Glomerular endothelial cell (primary cell): ENCODE measurements at places on chromosomes 1 and 21. TPM values are rescaled to one million over a fixed set of nuclear protein-coding genes. Genes with fewer than 3 reads are reported as not detected.

GJA9 gene
- not detected in 2 replicates for total RNA-seq

GRCh38 chr21:41746744-41747006 lies 20.2 kb downstream of the RIPK4 start:
- DNase-seq, result no peak

- no peak for DNase-seq
These were observed 997 bp downstream of the ZNF362 start for GRCh38 chr1:33257207-33257771.

TMEM61 gene
- not detected in 2 replicates for total RNA-seq

CIART gene
- 2.2 and 11.4 TPM in 2 replicates for total RNA-seq

GRCh38 chr1:247291161-247291560 lies 35.3 kb downstream of the VN1R5 start:
- no peak for DNase-seq

LCE3D gene
- total RNA-seq, result not detected in 2 replicates

GRCh38 chr1:163813251-163813650 lies 491.5 kb downstream of the NUF2 start:
- no peak for DNase-seq

- DNase-seq, result no peak
These were observed 13.3 kb upstream of the TBX15 start for GRCh38 chr1:119001181-119002027.

U2AF1 gene
- 37.6 and 61.5 TPM in 2 replicates for total RNA-seq

GRCh38 chr1:156228501-156228900 lies 13.5 kb upstream of the BGLAP start:
- no peak for DNase-seq

MCOLN3 gene
- total RNA-seq, result not detected in 2 replicates

- DNase-seq, result no peak
These were observed 106.3 kb downstream of the EDEM3 start for GRCh38 chr1:184648160-184648855.

AGO4 gene
- 7.6 and 11.7 TPM in 2 replicates for total RNA-seq

AK2 gene
- total RNA-seq, result 112 and 151 TPM in 2 replicates

RPTN gene
- not detected in 2 replicates for total RNA-seq

DNA sequence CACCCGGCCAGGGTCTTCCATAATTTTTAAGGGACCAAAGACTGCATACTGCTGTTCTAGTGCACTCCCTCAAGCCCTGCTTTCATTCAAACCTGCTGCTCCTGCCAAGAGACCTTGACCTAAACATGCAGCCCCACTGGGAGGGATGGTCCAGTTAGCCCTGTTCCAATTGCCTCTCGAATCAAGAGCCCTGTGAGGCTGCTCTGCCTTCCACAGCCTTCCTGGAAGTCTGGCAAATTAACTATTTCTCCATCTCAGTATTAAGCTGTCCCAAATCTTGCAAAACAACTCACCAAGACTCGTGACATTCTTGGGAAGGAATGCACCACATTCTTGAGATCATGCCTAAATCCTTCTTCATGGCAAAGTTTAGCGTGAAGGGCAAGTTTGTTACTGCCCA lies 231.3 kb downstream of the C1orf94 start:
- no peak for DNase-seq

DNA sequence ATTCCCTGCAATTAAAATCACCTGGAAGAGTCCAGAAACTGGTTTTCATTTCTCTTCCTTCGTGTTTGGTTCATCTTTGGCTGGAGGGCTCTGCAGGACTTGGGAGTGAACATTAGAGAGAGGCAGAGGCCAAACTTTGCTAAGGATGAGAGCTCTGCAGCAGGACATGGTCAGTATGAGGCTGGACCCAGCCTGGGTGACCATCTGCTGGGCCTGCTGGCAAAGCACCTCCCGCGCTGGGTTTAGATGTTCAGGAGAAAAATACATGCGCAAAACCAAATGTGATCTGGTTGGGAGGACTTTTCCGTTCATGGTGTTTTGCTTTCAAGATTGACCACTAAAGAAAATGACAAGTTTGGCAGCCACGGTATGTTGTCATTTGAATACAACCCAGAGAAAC lies 15.9 kb downstream of the KAZN start:
- DNase-seq, result no peak

GRCh38 chr21:38668541-38668940 lies 137.2 kb upstream of the ETS2 start:
- no peak for DNase-seq

ASPM gene
- 4.5 and 11.3 TPM in 2 replicates for total RNA-seq

GRCh38 chr1:10989095-10989494 lies 23.4 kb upstream of the TARDBP start:
- no peak for DNase-seq

DNA sequence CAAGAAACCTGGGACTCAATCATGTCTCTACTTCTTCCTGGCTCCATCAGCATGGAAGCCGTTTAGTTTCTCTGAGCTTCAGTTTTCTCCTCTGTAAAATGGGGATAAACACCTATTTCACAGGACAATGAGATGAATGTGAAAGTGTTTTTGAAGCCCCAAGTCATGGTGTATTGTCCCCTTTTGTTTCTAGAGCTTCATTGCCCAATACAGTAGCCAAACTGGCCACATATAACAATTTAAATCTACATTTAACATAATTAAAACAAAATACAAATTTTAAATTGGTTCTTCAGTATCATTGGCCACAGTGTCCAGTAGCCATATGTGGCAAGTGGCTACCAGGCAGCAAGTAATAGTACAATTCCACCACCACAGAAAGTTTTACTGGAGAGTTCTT lies 2.3 kb upstream of the EFCAB14 start:
- DNase-seq, result no peak

KCNQ4 gene
- 0.12 and 0.68 TPM in 2 replicates for total RNA-seq

FAM177B gene
- total RNA-seq, result not detected in 2 replicates

CR2 gene
- total RNA-seq, result not detected in 2 replicates

- DNase-seq, result peak; percentile 33
These were observed 106.9 kb upstream of the TMEM51 start for GRCh38 chr1:15046487-15047165.

PTPN22 gene
- 1.1 and 2.3 TPM in 2 replicates for total RNA-seq

GRCh38 chr1:147579934-147580537 lies 38.7 kb downstream of the BCL9 start:
- DNase-seq, result no peak

DNA sequence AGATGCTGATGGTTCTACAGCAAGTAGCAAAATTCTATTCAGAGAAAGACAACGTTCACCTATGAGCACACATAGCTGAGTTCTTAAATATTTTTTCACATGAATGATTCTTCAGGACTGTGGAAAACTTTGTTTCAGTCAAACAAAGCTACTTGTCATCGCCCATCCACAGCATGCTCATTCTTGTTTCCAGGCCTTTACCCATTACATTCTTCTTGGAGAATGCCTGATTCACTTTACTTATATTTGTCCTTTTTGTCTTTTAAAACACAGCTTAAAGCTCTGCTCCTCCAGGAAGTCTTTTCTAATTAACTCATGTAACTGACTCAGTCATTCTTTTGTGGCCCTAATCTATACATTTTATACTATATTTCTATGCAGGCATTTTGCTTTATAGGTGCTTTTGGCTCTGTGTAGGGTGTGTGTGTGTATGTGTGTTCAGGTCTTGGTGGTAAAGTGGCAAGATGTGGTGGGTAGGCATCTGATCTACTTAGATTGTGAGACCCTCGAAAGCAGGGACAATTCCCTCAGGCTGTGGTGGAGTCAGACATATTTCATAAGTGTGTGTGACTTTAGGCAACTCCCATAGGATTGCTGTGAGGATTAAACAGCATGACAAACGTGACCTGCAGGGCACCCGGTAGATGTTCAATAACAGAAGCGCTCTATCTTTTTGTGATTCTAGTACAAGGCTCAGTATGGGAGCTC lies 11.8 kb upstream of the MARK1 start:
- DNase-seq, result no peak

GRCh38 chr1:32871364-32872191 lies 866 bp upstream of the FNDC5 start:
- no peak for DNase-seq
